ENCODE measurements at places on chromosomes 6 and 20.
A peak's percentile ranks its signal among the peaks of the same experiment; 100 is the strongest.

GRCh38 chr6:117409863-117410262, 15.9 kb downstream of the ROS1 start:
- DNase-seq = no peak

DNA sequence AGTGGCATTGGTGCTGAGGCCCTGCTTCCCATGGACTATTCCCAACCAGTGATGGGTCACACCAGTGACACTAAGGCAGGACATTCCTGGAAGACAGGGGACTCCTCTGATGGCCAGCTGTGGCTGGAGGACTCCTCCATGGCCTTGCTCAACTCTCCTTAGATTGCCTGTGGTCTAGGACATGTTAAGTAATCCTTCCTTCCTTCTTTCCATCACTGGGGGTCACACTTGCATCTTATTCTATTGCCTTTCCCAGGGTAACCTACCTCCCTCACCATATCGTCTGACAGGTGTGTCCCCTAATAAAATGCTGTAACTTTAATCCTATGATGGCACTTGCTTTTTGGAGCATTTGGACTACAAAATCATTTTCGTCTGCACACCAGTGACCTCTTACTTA, 24.5 kb upstream of the HLA-A start:
- no peak for DNase-seq

GRCh38 chr20:47330933-47331708, 25.4 kb downstream of the ZMYND8 start:
- DNase-seq = no peak

GRCh38 chr6:82251942-82252341, 4.4 kb upstream of the IBTK start:
- DNase-seq = no peak

DNA sequence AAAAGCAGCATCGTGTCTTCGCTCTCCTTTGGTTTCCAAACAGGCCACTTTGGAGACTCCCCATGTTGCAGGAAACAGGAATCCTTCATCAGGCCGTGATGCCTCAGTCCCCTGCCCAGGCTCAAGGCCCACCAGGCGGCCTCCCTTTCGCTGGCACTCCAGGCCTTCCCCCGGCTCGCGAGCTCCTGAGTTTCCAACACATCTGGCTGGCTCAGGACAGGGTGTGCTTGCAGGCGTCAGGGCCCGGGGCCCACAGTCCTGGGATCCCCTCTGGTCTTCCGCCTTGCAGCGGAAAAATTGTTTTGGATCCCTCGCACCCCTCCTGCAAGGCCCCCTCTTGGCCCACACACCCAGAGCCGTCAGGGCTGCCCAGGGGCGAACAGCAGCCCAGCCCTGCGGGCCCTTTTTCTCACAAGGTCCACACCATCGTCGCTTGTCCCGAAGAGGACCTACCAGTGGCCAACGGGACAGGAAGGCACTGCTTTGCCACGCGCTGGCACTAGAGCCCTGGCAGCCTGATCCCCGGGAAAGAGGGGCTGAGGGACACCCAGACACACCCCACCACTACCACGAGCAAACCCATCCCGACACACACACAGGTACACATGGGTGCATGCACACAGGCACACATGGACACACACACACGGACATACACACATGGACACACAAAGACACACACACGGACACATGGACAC, 1930.9 kb upstream of the DEFB115 start:
- no peak for DNase-seq

GRCh38 chr6:99073223-99073622, 125.5 kb upstream of the FBXL4 start:
- DNase-seq = no peak

DNA sequence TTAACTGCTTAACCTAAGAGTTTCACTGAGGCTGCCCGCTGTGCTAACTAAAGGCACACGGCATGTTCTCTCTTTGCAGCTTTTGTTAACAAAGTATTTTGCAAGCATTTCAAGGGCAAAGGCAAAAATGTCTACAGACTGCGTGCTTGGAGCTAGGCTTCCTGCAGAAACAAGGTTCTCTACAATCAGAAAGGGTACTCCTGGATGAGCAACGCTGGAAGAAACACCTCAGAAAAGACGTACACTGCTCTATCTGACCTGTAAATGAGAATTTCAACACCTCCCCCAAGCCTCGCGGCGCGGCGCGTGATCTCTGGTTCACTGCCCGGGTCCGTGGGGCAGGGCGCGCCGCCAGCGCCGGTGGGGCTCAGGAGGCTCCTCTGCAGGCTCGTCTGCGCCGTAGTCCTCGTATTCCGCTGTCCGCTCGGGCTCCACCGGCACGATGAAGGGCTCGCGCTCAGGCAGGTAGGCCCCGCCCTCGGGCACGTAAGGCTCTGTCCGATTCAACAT, 120.9 kb downstream of the COL12A1 start:
- DNase-seq = peak; percentile 60

DNA sequence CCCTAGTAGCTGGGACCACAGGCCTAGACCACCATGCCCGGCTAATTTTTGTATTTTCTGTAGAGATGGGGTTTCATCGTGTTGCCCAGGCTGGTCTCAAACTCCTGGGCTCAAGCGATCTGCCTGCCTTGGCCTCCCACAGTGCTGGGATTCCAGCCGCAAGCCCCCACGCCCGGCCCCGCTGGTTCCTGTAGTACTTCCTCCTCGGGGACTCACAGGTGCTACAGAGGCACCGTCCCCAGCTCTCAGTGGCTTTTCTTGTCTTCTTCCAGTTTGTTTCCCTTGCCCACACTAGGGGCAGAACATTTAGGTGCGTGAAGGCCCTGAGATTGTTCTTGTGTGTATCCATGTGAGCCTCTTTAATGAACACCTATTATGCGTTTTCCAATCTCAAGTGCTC, 773 bp upstream of the ZBP1 start:
- DNase-seq = no peak

GRCh38 chr6:36925809-36926208, 28.7 kb upstream of the PI16 start:
- no peak for DNase-seq

GRCh38 chr6:37260040-37260439, 2.1 kb upstream of the TMEM217 start:
- DNase-seq = no peak

DNA sequence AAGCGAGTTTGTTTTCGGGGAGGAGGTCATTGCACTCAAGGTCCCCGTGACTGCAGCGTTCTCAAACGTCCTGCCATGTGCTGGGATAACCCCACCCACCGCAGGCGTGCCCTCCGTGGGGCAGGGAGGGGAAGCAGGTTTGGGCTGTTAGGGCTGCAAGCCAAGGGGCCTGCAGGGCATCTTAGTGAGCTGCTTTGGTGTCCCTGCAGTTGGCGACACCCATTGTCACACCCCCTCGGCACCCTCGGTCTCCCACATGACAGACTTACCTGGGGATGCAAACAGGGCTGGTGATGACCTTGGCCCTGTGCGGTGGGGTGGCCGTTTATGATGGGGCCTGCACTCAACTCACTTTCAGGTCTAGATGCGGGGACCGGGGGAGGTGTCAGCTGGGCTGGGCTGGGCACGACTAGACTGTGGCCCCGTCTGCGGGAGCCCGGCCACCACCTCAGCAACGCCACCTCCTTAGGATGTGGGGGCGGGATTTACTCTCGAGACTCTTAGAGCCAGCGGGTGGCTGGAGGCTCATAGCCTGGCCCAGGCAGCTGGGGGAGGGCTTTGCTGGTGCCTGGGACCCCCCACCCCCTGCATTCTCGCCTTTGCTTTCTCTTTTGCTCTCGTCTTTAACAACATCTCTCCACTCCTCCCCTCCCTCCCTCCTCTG, 6.5 kb upstream of the GATA5 start:
- no peak for DNase-seq

- no peak for DNase-seq
Measured at GRCh38 chr20:48247961-48248360, 462.7 kb upstream of the SULF2 start.

DNA sequence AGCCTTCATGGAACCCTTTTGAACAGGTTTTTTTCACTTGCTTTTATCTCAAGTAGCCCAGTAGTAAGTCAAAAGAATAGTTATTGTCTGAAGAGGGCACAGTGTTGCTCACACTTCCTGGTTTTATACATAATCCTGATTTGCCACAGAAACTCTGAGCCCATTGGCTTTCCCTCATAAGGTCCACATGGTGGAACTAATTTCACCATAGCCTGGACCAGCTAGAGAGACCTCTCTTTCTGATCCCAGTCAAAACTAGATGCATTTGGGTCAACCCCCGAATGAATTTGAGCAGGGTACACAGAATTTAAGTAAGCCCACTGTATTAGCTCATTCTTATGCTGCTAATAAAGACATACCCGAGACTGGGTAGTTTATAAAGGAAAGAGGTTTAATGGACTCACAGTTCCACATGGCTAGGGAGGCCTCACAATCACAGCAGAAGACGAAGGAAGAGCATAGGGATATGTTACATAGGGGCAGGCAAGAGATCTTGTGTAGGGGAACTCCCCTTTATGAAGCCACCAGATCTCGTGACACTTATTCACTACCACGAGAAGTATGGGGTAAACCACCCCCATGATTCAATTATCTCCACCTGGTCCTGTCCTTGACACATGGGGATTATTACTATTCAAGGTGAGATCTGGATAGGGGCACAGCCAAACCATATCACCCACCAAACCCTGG, 6.2 kb downstream of the RWDD2A start:
- no peak for DNase-seq

GRCh38 chr20:34704177-34705007, at the start of gene TP53INP2:
Gene TP53INP2 (plus strand): TSS chr20:34704344. CDS start chr20:34708740, 4,396 bp downstream.
- peak; percentile 97 for DNase-seq

- no peak for DNase-seq
Measured at GRCh38 chr6:120826253-120826652, 508.0 kb downstream of the TBC1D32 start.

- no peak for DNase-seq
Measured at GRCh38 chr6:157560691-157561413, 179.9 kb downstream of the ZDHHC14 start.

DNA sequence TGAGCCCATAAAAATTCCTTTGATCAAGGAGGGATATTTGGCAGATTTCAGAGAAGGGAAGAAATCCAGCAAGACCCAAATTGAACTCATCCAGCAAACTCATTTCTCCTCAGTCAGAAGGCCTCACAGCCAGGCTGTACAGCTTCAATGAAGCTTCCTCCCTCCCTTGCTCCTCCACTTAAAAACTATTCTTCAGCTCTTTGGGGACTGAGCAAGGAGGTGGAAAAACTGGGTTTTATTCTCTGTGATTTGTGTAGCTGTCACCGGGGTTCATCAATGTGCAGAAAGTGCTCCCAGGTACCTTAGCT, 158.7 kb upstream of the ZNF184 start:
- no peak for DNase-seq

- peak; percentile 50 for DNase-seq
Measured at GRCh38 chr6:162726947-162727321, 632 bp downstream of the PRKN start.

- no peak for DNase-seq
Measured at GRCh38 chr20:18698735-18699380, 111.0 kb downstream of the DTD1 start.

GRCh38 chr6:1792989-1793388, 183.3 kb downstream of the FOXC1 start:
- no peak for DNase-seq

DNA sequence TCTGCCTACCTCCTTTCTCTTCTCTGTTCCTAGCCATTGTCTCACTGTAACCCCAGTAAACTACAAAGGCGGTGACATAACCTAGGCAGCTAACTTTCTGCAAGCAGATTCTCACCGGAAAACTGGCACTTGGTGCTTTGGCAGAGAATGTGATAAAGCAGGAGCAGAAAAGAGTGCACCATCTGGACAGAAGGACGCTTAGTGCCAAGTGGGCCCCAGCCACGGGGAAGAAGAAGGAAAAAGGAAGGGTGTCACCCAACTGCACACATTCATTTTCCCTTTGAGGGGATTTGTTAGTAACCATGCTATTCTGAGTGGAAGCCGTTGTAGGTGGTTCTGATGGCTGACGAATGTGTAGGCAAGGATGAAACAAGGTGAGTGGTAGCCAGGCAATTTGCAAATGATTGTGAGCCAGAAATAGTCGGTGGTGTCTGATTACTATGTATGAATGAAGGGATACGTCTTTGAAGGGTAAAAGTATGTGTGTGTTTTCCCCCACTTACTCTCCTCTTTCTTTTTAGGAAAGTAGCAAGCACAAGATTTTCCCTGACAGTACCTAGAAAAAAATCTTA, 148.3 kb upstream of the STXBP5 start:
- DNase-seq = no peak

DNA sequence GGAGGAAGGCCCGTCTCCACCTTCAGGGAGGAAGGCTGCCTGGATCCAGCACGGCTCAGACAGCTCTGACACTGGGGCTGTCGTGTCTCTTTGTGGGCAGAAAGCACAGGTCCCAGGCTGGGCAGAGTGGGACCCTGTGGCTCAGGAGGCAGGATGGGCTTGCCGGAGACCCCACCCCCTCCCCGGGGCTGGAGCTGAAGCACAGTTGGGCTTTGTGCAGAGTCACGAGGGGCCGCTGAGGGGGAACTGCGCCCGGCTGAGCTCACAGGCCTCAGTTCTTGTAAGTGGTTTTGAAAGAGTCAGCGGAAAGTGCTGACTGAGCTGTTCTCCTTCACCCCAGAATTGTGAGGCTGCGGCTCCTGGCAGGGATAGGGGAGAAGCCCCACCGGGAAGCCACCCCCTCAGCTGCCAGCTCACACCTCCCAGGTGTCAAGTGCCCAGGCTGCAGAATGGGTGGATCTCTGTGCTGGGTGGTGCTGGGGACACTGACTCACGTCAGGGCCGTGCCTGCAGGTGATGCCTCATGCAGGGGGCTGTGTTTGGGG, 145.5 kb upstream of the RNF24 start:
- peak; percentile 94 for DNase-seq

GRCh38 chr20:2768632-2769015, 31.8 kb downstream of the CPXM1 start:
- DNase-seq = no peak

DNA sequence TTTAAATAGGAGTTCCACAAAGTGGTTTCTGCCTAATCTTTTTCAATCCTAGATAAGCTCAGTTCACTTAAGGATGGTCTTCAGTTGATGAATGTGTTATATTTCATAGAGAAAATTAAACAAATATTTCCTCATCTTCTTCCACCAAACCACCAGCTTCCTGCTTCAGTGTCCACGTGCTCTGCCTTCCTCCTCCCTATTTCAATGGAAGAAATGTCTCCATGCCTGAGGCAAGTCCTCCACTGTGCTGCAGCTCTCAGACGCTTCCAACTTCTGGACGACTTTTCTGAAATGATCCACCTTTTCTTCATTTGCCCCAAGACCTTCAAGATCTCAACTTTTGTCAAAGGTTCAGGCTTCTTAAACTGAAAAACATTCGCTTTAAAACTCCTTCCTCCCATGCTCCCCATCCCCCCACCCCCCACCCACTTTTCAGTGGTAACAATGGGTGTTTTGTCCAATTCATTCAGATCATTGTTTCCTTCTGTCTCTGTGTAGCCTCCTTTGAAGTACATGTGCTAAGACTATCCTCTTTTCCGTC, 25.3 kb upstream of the FABP7 start:
- no peak for DNase-seq

DNA sequence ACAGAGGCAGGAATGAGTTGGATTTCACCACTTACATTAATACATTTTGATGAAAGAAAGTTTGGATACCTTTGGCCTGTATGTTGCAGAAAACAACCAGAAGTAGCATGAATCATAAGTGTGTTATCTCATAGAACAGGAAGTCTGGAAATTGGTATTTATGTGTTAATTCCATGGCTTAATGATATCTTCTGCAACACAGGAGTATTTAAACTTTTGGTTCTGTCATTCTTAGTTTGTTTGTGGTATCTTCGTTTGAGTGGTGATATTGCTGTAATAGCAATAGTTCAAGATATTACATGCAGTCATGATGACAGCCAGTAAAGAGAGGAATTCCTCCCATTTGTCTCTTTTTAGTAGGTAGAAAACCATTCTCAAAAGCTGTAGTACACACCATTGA, 177.3 kb downstream of the CDKAL1 start:
- no peak for DNase-seq

- DNase-seq = no peak
Measured at GRCh38 chr6:25275436-25275835, 3.7 kb upstream of the CARMIL1 start.

GRCh38 chr6:111810294-111811131, 62.7 kb downstream of the FYN start:
- peak; percentile 56 for DNase-seq

All from kidney (tissue), 22 donors.